Chondrocyte (in vitro differentiated cells): ENCODE measurements at places on chromosomes 13 and 19. TPM values are rescaled to one million over a fixed set of nuclear protein-coding genes. Genes with fewer than 3 reads are reported as not detected.
A peak's percentile ranks its signal among the peaks of the same experiment; 100 is the strongest.

The LHB gene
- not detected in 3 replicates for total RNA-seq

The EDNRB gene
- total RNA-seq = 0.12 TPM in 1 of 3 replicates, not detected in the others

DNA sequence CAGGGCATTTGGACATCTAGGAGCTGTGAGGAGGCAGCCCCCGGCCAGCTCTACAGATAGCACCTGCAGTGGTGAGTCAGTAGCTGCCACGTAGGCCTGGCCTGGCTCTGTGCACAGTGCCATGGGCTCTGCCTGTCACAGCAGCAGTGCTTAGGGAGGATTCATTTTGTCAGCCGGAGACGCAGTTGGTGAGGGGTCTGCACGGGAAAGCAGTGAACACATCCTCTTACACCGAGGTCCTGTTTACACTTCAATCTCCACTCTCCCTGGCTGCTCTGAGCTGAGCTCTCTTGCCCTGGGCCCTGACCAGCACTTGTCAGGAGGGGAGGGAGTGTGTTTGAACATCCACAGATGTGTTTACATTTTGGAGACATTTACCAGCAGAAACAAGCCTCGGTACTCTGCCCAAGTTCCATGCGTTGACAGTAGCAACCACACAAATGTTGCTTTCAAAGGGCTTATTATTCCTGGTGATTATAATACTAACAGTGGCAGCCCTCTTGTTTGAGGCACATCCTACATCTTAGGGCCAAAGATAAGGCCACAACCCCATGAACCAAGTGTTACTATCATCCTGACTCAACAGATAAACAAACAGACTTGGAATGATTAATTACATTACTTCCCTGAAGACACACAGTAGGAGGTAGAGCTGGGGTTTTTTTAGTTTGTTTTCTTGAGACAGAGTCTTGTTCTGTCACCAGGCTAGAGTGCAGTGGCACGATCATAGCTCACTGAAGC is 148.9 kb downstream of the USP12 start:
- peaks cover 1% of the 10 kb centered on the region for H3K36me3 ChIP-seq
- no peak for DNase-seq
- H3K4me3 ChIP-seq = no peak overlapping the region
- H3K27ac ChIP-seq = no peak overlapping the region
- no peaks in the 10 kb centered on the region for H3K27me3 ChIP-seq

DNA sequence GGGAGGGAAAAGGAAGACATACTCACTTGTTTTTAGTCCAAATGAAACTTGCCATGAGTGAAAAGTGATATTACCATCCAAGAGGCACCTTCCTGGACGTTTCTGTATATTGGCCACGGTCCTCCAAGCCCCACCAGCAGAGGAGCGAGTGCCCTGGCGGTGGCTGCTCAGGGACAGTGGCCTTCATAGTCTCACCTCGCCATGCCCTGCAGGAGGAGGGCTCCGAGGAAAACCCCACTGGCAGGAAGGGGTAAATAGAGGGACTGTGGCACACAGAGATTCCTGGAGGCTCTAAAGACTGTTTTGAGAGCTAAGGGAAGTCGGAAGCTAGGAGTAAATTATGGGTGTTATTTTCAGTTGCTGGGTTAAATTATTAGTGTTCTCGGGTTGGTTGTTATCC is 98.4 kb upstream of the UBL3 start:
- no peaks in the 10 kb centered on the region for H3K36me3 ChIP-seq
- DNase-seq = no peak
- no peak overlapping the region for H3K4me3 ChIP-seq
- no peaks in the 10 kb centered on the region for H3K27me3 ChIP-seq

DNA sequence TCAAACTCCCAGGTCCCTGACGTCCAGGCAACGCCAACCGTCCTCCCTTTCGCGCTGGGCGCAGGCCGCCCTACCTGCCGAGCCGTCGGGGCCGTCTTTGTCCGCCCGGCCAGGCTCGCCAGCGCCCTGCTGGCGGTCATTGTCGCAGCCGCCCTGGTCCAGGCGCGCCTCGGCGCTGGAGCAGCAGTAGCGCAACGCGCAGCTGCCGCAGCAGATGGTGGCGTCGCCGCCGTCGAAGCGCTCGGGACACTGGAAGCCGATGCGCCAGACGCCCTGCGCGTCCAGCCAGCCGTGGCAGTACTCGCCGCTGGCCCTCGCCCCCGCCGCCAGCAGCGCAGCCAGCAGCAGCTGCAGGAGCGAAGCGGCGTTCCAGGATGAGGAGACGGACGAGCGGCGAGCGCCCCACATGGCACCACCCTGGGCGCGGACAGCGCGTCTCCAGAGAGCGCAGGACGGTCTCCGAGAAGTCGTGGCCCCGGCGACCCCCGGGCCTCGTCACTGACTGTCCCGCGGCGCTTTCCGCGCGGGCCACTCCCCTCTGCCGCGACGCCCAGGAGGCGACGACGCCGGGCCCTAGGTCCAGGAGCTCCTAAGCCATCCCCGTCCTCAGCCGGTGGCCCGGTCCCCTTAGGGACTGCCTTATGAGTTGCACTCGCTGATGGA is 1.1 kb downstream of the SHISA2 start:
- peak overlapping the region; percentile 92 for H3K27ac ChIP-seq
- peaks cover 33% of the 10 kb centered on the region for H3K4me1 ChIP-seq
- no peak for DNase-seq
- peak overlapping the region; percentile 91 for H3K4me3 ChIP-seq
- H3K36me3 ChIP-seq = peaks cover 8% of the 10 kb centered on the region

- no peak overlapping the region for H3K4me3 ChIP-seq
- H3K27me3 ChIP-seq = peaks cover 19% of the 10 kb centered on the region
- no peak for DNase-seq
- no peaks in the 10 kb centered on the region for H3K4me1 ChIP-seq
These were observed 26.9 kb upstream of the CYP2A7 start for GRCh38 chr19:40908976-40909375.

DNA sequence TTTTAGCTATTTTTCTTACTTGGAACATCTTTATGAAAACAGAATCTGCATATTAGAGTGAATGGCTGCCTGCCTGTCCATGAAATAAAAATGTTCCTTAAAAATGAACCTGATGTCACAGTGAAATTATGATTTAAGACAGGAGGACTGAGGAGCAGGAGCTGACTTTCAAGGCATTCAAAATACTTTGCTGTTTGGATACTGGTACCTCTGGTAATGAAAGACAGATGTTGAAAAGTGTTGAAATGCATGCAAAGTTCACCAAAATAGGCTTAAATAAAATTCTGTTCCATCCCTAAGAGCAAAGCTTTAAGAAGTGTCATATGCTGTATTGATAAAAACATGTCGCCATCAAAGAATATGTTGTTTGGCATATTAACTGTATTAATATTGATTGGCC is 1.7 kb downstream of the ARHGEF7 start:
- H3K27me3 ChIP-seq = peaks cover 5% of the 10 kb centered on the region
- no peak for DNase-seq
- H3K4me1 ChIP-seq = peaks cover 69% of the 10 kb centered on the region
- H3K36me3 ChIP-seq = peaks cover 2% of the 10 kb centered on the region
- H3K4me3 ChIP-seq = peak overlapping the region; percentile 86
- H3K27ac ChIP-seq = peak overlapping the region; percentile 98

DNA sequence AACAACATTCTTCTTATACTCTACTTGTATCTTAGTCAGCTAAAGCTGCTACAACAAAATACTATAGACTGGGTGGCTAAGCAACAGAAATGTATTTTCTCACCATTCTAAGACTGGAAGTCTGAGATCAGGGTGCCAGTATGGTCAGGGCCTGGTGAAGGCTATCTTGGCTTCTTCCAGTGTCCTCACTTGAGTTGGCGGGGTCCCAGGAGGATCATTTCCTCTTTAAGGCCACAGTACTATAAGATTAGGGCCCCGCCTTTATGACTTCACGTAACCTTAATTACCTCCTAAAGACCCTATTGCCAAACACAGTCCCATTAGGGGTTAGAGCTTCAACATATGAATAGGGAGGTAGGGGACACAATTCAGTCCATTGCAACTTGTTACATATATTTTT is 30.7 kb upstream of the DOCK9 start:
- H3K4me1 ChIP-seq = peaks cover 18% of the 10 kb centered on the region
- no peak overlapping the region for H3K27ac ChIP-seq
- DNase-seq = no peak
- no peaks in the 10 kb centered on the region for H3K27me3 ChIP-seq
- H3K4me3 ChIP-seq = no peak overlapping the region

DNA sequence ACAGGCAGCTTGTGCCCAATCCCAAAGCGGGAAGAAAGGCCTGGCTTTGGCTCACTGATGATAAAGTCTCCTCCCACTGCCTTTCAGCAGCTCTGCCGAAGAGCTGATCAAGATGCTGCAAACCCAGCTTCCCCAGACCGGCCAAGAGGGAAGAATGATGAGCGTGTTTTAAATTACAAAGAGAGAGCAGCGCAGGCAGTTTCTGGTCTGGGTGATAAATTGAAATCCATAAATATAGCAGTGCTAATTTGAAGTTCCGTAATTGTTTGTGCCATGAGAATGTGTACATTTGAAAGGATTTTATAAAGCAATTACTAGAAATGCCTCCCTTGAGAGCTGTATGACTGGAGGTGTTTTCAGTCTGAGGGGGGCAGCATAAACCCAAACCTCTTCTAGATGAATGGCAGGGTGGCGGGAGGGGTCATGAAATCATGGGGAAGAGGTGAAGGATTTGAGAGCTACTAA is 171.8 kb downstream of the STK24 start:
- no peak for DNase-seq
- H3K4me3 ChIP-seq = no peak overlapping the region
- H3K4me1 ChIP-seq = peaks cover 4% of the 10 kb centered on the region
- no peak overlapping the region for H3K27ac ChIP-seq
- peaks cover 22% of the 10 kb centered on the region for H3K36me3 ChIP-seq
- no peaks in the 10 kb centered on the region for H3K27me3 ChIP-seq

- no peak for DNase-seq
- no peak overlapping the region for H3K27ac ChIP-seq
- peaks cover 34% of the 10 kb centered on the region for H3K4me1 ChIP-seq
- no peaks in the 10 kb centered on the region for H3K27me3 ChIP-seq
- H3K36me3 ChIP-seq = no peaks in the 10 kb centered on the region
These were observed 97.6 kb upstream of the SERP2 start for GRCh38 chr13:44276061-44276460.

GRCh38 chr19:13838435-13839129 is 38.4 kb upstream of the NANOS3 start:
- no peak for DNase-seq
- peaks cover 54% of the 10 kb centered on the region for H3K4me1 ChIP-seq
- H3K27ac ChIP-seq = peak overlapping the region; percentile 98
- H3K4me3 ChIP-seq = peak overlapping the region; percentile 97

DNA sequence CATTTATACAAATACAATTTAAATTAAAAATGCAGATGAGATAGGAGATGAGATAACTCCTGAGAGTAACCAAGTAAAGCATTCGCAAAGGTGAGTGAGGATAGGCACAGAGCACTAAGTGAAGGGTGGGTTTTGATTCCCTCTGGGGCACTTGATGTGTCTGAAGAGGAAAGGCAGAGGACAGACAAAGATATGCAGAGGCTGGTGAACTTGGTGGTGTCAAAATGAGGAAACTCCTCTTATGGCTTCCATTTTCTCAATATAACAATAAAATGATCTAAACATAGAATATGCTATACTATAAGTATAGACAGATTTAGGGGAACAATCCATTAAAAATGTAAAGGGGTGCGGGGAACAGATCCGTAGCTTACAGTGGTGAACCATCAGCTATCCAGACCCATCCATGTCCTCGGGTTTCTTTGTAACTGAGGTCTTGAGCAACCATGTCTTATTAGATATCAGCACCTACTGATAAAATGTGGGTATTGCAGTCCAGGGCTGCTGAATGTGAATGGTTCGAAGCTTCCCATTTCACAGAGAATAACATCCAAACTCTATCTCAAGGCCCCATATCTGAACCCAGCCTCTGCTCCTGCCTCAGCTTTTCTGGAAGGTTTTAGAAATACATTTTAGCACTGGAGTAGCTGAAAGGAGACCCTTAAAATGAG is 73.9 kb upstream of the SLC10A2 start:
- no peak overlapping the region for H3K27ac ChIP-seq
- H3K36me3 ChIP-seq = no peaks in the 10 kb centered on the region
- H3K27me3 ChIP-seq = peaks cover 4% of the 10 kb centered on the region
- H3K4me1 ChIP-seq = no peaks in the 10 kb centered on the region
- no peak overlapping the region for H3K4me3 ChIP-seq
- DNase-seq = no peak

GRCh38 chr13:24005755-24006281 is 108.5 kb upstream of the C1QTNF9B start:
- peak overlapping the region; percentile 4 for H3K27ac ChIP-seq
- no peak for DNase-seq
- H3K4me3 ChIP-seq = no peak overlapping the region
- peaks cover 14% of the 10 kb centered on the region for H3K4me1 ChIP-seq
- no peaks in the 10 kb centered on the region for H3K36me3 ChIP-seq

DNA sequence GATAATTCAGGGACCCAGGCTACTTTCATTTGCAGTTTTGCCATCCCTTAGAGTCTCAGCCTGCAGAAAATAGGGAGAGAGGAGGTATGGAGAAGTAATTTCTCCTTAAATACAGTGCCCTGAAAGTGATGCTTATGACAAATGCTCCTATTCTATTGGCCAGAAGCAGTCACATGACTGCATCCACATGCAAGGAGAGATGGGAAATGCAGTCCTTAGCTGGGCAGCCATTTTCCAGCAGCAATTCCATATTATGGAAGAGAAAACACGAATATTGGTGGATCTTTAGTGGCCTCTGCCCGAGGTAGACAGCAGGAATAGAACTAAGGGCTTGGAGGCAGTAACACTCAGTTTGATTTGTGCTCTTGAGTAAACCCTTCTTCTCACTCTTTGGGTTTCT is 39.4 kb downstream of the VAV1 start:
- H3K27ac ChIP-seq = no peak overlapping the region
- H3K36me3 ChIP-seq = peaks cover 4% of the 10 kb centered on the region
- H3K4me1 ChIP-seq = peaks cover 4% of the 10 kb centered on the region

DNA sequence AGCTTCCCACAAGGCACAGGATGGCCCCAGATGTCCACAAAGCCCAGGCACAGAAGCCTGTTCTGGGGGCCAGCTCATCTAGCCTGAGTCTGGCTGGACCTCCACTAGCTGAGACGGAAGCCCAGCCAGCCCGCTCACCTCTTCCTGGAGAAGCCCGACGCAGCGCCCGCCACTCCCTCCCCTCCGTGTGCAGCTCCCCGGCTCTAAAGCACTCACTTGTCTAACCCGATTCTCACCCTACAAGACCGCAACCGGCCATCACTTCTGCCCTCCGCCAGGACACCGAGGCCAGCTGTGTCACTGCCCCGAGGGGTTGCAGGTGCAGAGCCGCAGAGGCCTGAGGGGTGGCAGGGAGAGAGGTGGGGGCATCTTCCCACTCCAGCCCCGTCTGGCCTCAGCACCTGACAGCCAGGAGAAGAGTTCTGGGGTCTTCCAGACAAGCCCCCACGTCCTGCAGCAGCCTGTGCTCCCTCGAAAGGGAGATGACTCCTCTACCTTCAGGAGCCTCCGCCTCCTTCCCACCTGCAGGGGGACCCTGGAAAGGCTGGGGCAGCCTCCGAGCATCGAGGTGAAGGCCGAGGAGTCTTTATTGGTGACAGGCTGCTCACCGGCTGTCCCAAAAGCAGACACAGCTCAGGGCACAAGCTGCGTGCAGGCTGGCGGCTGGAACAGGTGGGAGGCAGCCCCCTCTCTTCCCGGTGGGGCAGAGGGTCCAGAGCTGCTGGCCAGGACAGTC is 5.9 kb upstream of the DIRAS1 start:
- no peaks in the 10 kb centered on the region for H3K36me3 ChIP-seq
- no peak overlapping the region for H3K27ac ChIP-seq
- H3K27me3 ChIP-seq = peaks cover 3% of the 10 kb centered on the region
- no peak overlapping the region for H3K4me3 ChIP-seq
